ENCODE measurements at places on chromosomes 5 and 9. TPM values are rescaled to one million over a fixed set of nuclear protein-coding genes. Genes with fewer than 3 reads are reported as not detected.

The RNF224 gene
- not detected for total RNA-seq

DNA sequence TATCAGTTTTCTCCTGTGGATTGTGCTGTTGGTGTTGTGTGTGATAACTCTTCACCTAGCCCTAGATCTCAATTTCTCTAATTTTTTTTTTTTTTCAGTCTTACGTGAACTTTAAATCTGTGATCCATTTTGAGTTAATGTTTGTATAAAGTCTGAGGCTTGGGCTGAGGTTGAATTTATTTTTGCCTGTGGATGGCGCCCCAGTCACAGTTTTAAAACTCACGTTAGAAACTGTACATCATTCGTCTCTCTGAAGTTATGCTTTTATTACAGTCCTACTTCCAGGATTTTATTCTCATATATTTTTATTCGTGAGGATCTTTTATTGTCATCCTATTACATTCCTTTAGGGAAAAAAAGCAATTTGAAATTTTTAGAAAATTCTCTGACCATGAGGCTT is 103.1 kb downstream of the EHMT1 start:
- no peak for DNase-seq

DNA sequence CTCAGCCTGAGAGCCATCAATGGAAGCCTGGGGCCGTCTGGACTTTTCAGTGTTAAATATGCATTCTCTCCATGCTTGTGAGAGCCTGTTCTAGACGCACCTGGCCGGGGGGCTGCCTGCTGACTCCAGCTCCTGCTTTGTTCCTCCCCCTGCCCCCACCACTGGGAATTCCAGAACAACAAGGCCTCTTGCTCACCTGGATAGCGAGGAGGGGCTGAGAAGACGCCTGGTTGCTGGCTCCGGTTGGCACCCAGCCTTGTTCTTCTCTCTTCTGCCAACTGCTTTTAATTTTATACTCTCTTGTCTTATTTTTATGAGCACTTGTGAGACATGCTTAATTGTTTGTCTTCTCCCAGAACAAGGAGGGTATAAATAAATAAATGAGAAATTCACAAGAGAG is 15.0 kb upstream of the RAPGEF1 start:
- no peak for DNase-seq

DNA sequence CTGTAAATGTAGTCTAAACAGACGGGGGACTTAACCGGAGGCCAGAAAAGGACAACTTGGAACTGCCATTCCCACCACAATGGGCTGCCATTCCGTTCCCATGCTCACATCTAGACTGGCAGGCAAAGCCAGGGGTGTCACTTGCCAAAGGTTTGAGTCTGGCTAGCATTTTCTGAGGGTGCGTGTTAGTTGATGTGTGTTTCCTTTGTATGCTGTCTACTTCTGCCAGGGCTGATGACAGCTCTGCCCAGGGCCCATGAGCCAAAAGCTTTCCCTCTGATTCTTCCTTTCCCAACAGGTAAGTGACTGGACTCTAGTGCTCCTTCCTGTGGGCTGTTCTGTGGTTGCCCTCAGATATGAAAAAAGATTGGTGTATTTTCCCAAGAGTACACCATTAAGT is 68.0 kb downstream of the ZNF608 start:
- no peak for DNase-seq

The RNF14 gene
- total RNA-seq, result 22.2 TPM

DNA sequence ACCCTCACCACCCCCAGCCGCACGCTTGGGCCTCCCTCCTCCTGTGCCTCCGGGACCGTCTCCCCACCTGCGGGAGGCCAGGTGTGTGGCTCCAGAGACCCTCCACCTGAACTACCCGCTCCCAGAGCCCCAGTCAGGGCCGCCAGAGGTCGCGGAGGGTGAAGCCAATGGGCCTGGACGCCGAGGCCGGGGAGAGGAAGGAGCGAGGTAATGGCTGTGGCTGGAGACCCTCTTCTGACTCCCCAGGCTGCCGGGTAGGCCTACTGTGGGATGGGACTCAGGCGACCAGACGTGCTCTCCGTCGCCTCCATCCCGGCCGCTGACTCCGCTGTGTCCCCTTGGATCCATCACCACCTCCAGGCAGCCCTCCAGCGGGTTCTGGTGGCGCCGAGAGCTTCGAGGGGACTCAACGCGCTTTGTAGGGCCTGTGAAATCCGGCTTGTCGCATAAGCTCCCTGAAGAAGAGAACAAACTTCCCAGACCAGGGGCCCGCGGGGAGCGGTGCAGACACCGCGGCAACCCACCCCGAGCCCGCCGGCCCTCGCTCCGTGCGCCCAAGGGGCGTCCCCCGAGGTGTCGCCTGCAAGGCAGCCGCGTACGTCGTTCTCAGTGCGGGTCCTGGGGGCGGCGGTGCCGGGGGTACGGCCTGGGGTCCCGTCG is 12.6 kb downstream of the IRX2 start:
- DNase-seq, result no peak

The HTR4 gene
- total RNA-seq, result not detected

GRCh38 chr9:16316456-16316855 is 554.0 kb downstream of the BNC2 start:
- DNase-seq, result no peak
